ENCODE measurements at places on chromosomes 2 and 18.

DNA sequence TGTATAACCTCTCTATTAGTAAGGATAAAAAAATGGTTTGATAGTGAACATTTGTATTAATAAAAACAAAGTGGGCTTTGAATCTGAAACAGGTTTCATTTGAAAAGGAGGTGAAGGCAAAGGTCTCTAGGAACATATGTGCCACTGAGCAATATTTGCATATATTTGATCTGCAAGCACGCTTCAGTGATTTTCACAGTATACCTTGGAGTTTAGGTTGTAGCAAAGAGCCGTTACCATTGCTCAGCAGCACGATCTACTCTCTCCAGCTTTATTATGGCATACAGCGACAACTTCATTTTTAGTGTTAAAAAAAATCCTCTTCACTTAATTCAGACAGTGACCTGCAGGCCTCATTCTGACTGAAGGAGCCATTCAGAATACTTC is 75.8 kb upstream of the ZEB2 start:
- DNase-seq: no peak

DNA sequence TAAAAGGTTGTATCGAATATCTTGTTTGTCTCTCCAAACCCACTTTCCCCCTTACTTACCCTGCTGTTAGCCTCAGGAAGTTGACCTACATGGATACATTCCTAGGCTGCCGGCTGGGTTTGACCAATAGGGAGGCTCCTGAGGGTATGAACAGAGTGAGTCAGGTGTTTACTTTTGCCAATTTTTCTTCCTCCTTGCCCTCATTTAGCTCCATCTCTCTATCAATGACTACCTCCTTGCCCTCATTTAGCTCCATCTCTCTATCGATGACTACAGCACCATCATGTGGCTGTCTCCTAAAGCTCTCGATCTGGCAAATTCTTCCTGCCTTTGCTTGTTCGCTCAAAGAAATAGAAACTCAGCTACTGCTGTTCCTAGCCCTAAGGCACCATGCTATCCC is 571.9 kb upstream of the CRIM1 start:
- DNase-seq: no peak

DNA sequence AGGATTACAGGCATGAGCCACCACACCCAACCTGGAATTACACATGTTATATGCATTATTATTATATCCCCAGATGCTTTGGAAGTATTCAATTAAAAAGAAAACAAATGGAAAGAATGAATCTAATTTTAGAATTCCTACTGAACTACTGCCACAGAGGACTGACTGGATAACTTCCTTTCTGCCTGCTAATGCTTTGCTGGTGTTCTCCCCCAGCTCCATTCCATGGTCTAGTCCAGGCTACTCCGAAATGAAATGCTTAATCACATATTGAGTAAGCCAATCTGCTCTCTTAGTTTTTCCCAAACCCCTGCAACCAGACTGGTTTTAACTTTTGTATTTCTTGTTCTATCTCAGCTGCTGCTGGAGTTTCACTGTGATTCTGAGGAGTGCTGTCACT is 519.1 kb downstream of the SOX11 start:
- no peak for DNase-seq

GRCh38 chr2:168814939-168815907 is 12.8 kb downstream of the NOSTRIN start:
- no peak for DNase-seq

- DNase-seq: no peak
These were observed 396.8 kb upstream of the UBE2E3 start for GRCh38 chr2:180583441-180584140.
